Upper lobe of left lung (tissue), 6 donors: ENCODE measurements at places on chromosomes 12 and 14. TPM values are rescaled to one million over a fixed set of nuclear protein-coding genes. Genes with fewer than 3 reads are reported as not detected.

The KRT78 gene
- not detected for total RNA-seq

The SSPN gene
- total RNA-seq: 3.5 TPM

DNA sequence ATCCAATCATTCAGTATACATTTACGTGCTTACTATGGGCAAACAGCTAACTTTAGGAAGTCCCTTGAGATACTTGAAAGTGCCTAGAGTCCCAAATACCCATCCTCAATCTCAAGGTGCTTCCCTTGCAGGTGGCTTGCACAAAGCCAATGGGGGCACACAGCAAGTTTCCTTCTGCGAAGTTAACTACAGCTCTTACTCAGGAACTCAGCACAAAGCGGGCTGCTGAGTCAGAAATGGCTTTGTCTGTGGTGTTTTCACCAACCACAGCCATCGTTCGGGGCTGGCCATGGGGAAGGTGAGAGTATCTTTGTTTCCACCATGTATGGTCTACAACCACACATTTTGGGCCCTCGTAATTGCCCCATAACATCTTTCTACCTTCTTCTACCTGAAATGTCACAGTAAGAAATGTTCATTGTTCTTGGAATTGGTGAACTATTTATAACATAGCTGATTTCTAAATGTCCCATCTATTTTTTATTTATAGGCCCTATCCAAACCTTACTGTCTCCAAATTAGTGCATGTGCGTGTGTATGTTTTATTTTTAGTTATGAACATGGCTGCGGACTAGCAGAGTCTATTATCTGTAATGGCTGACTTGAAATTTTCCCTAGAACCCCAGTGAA lies 13.9 kb downstream of the MFAP5 start:
- H3K4me1 ChIP-seq: no peaks in the 10 kb centered on the region
- no peaks in the 10 kb centered on the region for H3K27me3 ChIP-seq
- DNase-seq: no peak
- no peak overlapping the region for H3K4me3 ChIP-seq

DNA sequence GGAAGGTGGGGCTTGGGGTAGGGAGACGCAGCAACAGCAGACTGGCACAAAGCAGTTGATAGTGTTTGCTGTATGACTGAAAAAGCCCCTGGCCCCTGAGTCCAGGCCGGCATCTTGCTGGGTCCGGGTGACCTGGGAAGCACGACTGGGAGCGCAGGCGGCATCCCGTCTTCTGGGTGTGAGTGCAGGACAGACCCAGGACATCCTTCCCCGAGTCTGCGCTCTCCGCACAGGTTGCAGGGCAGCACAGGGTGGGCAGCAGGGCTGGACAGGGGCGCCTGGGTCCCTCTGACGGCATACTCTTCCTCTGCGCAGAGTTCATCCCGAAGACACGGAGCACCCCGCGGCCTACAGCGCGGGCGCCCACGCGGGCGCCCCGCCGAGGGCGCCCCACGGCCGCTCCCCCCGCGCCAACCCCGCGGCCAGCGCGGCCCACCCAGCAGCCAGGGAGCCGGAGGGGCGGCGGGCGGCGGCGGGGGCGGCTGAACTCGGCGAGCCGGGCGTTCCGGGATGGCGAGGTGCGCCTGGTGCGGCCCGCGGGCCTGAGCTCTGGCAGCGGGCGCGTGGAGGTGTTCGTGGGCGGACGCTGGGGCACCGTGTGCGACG lies 9.2 kb upstream of the CYP46A1 start:
- no peak overlapping the region for H3K27ac ChIP-seq
- no peaks in the 10 kb centered on the region for H3K36me3 ChIP-seq
- H3K4me3 ChIP-seq: no peak overlapping the region
- DNase-seq: peak; percentile 48
- no peaks in the 10 kb centered on the region for H3K27me3 ChIP-seq
- H3K4me1 ChIP-seq: no peaks in the 10 kb centered on the region

DNA sequence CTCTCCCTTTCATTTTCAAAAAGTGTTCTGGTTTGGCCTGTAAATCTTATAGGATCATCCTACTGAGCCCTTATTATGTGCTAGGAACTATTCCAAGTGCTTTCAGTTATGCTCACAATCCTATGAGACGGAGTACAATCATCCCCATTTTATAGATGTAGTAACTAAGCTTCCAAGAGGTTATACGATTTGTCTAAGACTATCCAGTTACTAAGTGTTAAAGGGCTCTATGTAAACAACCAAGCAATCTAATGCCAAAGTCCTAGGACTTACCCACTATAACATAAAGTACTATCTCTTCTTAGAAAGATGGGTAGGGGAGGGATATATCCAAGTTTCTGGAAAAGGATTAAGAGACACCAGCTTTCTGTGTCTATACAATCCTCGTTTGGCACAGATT lies 6.7 kb downstream of the CFL2 start:
- H3K27me3 ChIP-seq: no peaks in the 10 kb centered on the region
- no peak for DNase-seq
- no peak overlapping the region for H3K27ac ChIP-seq
- no peaks in the 10 kb centered on the region for H3K36me3 ChIP-seq

The CARMIL3 gene
- 0.77 TPM for total RNA-seq

DNA sequence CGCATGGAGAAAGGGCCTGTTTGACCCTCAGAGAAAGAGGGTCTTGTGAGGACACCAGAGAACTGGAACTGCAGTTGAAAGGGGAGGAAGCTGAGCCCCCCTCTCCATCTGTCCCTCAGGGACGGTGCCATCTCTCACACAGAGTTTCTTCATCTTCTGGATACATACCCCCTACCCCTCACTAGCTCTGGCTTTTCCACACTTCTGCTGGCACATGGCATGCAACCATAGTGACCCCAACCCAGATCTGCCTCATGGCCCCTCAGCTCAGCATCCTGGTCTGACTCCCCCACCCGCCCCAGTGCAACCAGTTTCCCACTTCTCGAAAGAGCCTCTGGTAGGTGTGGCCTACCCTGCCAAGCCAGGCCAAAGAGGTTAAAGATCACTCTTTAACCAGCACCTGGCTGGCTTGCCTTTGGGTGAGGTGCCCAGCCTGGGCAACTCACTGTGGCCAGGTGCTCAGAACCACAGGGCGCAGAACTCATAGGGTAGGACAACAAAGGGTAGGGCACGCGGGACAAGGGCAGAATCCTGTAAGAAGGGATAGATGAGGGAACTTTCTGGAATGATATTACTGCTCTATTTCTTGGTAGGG lies 25.8 kb downstream of the GALNT16 start:
- no peak for DNase-seq
- no peaks in the 10 kb centered on the region for H3K36me3 ChIP-seq
- H3K27me3 ChIP-seq: no peaks in the 10 kb centered on the region

The B4GALNT3 gene
- 36.0 TPM for total RNA-seq

DNA sequence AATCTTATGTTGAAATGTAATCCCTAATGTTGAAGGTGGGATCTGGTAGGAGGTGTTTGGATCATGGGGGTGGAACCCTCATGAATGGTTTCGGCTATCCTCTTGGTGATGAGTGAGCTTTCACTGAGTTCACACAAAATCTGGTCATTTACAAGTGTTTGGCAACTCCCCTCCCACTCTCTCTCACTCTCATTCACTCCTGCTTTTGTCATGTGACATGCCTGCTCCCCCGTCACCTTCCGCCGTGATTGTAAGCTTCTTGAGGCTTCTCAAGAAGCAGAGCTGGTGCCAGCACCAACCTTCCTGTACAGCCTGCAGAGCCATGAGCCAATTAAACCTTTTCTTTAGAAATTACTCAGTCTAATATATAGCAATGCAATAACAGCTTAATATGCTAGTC lies 245.4 kb downstream of the BMP4 start:
- no peak for DNase-seq
- no peaks in the 10 kb centered on the region for H3K27me3 ChIP-seq
- H3K27ac ChIP-seq: no peak overlapping the region
- no peak overlapping the region for H3K4me3 ChIP-seq
- H3K4me1 ChIP-seq: no peaks in the 10 kb centered on the region
- no peaks in the 10 kb centered on the region for H3K36me3 ChIP-seq

The FAM216A gene
- 3.2 TPM for total RNA-seq
